ENCODE measurements at places on chromosomes 11 and 22.

GRCh38 chr22:38830026-38830844 is 13.6 kb downstream of the NPTXR start:
- H3K27me3 ChIP-seq: peaks cover 2% of the 10 kb centered on the region
- H3K4me1 ChIP-seq: no peaks in the 10 kb centered on the region
- H3K4me3 ChIP-seq: no peak overlapping the region
- no peak for DNase-seq
- no peak overlapping the region for H3K27ac ChIP-seq

GRCh38 chr22:38107692-38108515 is 2.6 kb downstream of the BAIAP2L2 start:
- peaks cover 6% of the 10 kb centered on the region for H3K4me1 ChIP-seq
- DNase-seq: no peak
- H3K27me3 ChIP-seq: no peaks in the 10 kb centered on the region
- no peaks in the 10 kb centered on the region for H3K36me3 ChIP-seq
- no peak overlapping the region for H3K4me3 ChIP-seq
- no peak overlapping the region for H3K27ac ChIP-seq

DNA sequence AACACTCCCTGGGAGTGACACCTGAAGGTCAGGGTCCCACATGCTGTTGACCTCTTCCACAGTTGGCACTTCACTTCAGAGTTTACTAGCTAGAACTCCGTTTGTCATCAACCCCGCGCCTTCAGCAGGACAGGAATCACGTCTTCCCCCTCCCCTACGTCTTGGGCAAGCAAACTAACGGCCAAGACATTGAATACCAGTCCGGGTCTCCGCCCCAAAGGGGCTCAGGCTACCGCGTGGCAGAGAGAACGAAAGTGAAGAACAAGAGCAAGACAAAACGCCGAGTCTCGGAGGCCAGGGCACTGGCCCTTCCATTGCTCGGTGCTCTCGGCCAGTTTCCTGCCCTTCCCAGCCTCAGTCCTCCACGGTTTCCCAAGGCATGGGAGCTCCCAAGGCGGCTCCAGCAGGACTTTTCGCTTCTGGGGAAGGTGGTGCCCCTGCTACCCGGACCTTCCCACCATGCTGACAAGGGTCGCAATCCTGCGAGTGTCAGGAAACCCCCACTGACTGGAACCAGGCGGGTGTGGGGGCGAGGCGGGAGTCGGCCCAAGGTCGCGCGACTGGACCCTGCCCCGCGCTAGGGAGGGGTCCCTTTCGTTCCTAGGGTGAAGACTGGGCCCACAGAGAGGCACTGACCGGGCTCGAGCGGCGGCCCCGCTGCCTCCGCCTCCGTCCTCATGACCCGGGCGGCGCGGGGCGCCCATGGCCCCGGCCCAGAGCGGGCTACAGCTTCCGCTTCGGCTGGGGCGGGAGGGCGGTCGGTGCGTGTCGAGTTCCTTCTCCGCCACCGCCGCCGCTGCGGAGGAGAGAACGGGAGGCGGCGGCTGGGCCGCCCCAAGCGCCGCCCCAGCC is at the start of gene GUCD1:
GUCD1 (minus strand) TSS at position 826 of the 852 bp plus-strand sequence; CDS start at position 679, 147 bp downstream.
- peaks cover 44% of the 10 kb centered on the region for H3K36me3 ChIP-seq
- DNase-seq: peak; percentile 83
- peaks cover 53% of the 10 kb centered on the region for H3K4me1 ChIP-seq
- peak within 1 kb of the TSS; percentile 99 for H3K27ac ChIP-seq

GRCh38 chr11:65793625-65794400 is 7.0 kb downstream of the OVOL1 start:
- H3K27me3 ChIP-seq: peaks cover 8% of the 10 kb centered on the region
- peaks cover 28% of the 10 kb centered on the region for H3K4me1 ChIP-seq
- no peak for DNase-seq
- no peak overlapping the region for H3K27ac ChIP-seq
- H3K4me3 ChIP-seq: no peak overlapping the region

DNA sequence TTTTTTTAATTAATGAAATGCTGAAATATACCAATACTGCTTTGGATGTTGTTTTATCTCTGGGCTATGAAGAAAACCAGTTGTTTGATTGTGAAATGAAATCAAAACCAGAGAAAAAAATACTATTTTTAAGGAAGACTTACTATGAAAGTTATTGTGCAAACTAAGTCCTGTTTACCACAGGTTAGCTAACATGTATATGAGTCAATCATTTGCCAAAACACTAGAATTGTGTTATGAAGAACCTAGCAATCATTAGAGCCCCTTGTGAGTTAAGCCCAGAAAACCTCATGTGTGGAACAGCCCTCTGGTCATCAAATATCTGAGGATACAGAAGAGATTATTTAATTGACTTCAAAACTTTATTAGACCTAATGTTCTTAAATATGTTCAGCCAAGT is 83.7 kb downstream of the FAT3 start:
- H3K4me1 ChIP-seq: no peaks in the 10 kb centered on the region
- H3K27me3 ChIP-seq: no peaks in the 10 kb centered on the region
- no peak for DNase-seq
- no peak overlapping the region for H3K4me3 ChIP-seq
- no peaks in the 10 kb centered on the region for H3K36me3 ChIP-seq

DNA sequence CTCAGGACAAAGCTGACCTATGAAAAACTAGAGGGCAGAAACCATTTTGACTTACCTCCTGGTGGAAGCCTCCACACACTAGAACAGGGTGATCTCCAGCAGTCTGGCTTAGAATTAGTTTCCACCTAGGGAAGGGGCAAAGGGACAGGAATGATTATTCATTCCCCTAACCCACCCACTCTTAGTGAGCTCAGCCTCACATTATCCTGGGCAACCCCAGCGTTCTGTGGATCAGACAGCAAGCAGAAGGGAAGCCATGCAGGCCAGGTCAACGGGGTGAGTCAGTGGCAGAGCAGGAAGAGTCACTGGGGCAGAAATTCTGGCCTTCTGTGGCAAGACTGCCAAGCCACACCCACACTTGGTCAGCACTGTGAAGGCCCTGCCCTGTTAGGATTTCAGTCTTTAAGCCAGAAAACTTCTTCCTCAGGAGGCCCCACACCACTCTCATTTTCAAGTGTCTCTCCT is 10.5 kb downstream of the NUMA1 start:
- peak overlapping the region; percentile 30 for H3K27ac ChIP-seq
- H3K4me3 ChIP-seq: peak overlapping the region; percentile 5
- DNase-seq: no peak
- peaks cover 29% of the 10 kb centered on the region for H3K36me3 ChIP-seq
- peaks cover 50% of the 10 kb centered on the region for H3K4me1 ChIP-seq

DNA sequence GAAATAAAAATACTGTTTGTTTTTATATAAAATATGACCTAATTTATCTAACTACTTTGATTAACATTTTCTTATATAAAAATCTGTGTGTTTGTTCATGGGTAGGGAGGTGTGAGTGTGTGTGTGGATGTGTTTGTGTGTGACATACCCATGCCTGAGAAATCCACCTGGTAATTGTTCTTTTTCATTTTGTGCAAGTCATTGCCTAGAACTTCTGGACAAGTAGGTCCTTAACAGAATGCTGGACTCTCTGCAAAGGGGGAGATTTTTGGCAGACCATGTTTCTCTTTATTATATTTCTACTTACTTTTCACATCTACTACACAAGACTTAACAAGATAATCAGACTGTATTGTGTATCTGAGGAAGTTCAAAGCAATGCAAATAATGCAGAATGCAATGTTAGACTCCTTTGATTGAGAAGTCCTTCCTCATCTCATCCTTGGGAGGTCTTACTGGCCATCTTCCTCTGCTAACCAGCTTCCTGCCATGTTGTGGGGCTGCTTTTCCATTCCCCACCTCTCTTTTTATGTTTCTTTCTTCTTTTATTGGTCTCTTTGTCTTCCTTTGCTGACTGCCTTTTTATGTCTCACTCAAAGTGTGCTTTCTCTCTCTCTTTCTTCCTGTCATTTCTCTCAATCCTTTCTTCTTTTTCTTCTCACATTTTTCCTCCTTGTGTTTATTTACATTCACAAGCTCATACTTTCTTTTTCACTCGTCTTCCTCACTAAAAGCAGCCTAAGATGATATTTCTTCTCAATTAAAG is 1017.0 kb upstream of the CNTN5 start:
- no peaks in the 10 kb centered on the region for H3K4me1 ChIP-seq
- no peak for DNase-seq
- H3K36me3 ChIP-seq: no peaks in the 10 kb centered on the region
- H3K27ac ChIP-seq: no peak overlapping the region
- H3K4me3 ChIP-seq: no peak overlapping the region

- H3K27me3 ChIP-seq: no peaks in the 10 kb centered on the region
- H3K4me1 ChIP-seq: no peaks in the 10 kb centered on the region
- H3K27ac ChIP-seq: no peak overlapping the region
- DNase-seq: no peak
- no peak overlapping the region for H3K4me3 ChIP-seq
Observed at GRCh38 chr11:92793189-92793588, 176.3 kb upstream of the MTNR1B start.

DNA sequence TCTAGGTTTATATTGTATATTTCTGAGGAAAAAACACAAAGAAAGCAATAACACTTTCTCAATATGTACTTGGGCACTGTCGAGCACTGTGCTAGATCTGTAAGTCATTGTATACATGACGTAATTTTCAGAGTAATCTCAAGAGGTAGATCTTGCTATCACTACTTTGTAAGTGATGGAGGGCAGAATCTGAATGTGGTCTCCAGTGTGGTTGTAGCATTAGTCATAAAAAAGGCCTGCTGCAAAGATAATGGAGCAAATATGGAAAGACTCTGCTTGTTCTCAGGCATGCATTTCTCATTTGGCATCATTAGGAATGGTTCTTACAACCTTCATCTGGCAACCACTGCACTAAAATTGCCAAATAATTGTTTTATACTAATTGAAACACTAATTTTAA is 419.8 kb upstream of the CCDC179 start:
- H3K27ac ChIP-seq: no peak overlapping the region
- no peaks in the 10 kb centered on the region for H3K36me3 ChIP-seq
- no peak for DNase-seq

DNA sequence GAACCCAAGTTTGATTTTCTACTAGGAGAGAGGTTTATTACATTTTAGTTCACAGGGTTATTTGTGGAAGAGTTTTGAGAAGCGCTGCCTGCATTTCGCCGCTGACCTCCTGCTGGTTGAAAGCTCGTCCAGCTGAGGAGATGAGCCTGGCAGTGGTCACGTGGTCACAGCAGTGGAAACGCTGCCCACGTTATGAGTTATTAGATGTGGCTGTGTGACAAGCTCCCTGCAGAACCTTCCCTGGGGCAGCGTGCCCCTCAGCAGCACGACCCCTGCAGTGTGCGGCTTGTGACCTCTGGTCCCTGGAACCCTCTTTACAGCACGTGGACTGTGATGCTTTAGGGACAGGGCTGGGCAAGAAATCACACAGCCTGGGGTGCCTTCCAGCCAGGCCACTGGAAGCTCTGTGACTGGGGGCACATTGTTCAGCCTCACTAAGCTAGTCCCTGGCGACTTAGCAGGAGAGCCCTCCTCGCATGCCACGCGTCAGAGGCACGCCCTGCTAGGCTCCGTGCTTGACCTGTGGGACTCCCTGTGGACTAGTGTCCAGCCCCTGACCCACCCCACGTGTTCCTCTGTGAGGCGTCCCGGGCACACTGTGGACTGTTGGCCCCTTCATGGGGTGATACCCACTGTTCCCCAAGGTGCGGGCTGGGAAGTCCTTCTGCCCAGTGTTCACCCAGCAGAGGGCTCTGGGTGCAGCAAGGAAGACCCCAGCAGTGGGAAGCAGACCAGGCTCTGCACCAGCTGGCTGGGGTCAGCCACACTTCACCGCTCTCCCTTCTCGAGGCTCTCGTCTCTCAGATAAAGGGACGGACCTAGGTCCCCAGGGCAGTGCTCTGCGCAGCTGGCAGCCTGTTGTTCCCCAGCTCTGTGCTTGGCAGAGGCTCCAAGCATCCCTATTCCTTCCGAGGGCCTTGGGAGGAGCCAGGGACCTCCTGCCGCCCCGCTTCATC is 349.5 kb downstream of the TBC1D22A start:
- no peak for DNase-seq
- peaks cover 5% of the 10 kb centered on the region for H3K36me3 ChIP-seq
- H3K4me3 ChIP-seq: no peak overlapping the region
- H3K27me3 ChIP-seq: no peaks in the 10 kb centered on the region
- H3K4me1 ChIP-seq: peaks cover 5% of the 10 kb centered on the region
- H3K27ac ChIP-seq: no peak overlapping the region

- no peak for DNase-seq
- peaks cover 54% of the 10 kb centered on the region for H3K36me3 ChIP-seq
- H3K4me1 ChIP-seq: no peaks in the 10 kb centered on the region
- H3K27me3 ChIP-seq: no peaks in the 10 kb centered on the region
- no peak overlapping the region for H3K4me3 ChIP-seq
- no peak overlapping the region for H3K27ac ChIP-seq
Observed at GRCh38 chr11:123729602-123730001, 11.9 kb downstream of the ZNF202 start.

GRCh38 chr22:38820020-38820419 is 23.8 kb downstream of the NPTXR start:
- no peak overlapping the region for H3K4me3 ChIP-seq
- no peaks in the 10 kb centered on the region for H3K4me1 ChIP-seq

GRCh38 chr11:39011797-39012196 is 2413.8 kb upstream of the RAG2 start:
- H3K36me3 ChIP-seq: no peaks in the 10 kb centered on the region
- DNase-seq: no peak
- no peak overlapping the region for H3K27ac ChIP-seq
- H3K4me3 ChIP-seq: no peak overlapping the region
- no peaks in the 10 kb centered on the region for H3K27me3 ChIP-seq

DNA sequence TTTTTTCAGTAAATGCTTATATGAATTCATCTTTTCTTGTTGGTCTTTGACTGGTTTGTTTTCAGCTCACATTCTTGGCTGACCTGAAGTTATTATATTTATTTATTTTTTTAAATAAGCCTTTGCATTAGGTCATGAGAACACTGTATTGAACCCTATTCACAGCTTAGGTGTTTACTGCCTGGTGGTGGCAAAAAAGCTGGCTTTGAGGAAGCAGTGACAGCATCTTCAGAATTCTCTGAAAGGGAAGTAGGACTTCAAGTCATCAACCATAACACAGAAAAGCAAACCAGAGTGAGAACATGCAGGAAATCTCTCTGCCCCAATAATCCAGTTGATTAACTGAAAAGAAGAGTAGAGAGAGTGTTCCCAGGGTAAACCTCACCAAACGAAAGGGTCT is 30.3 kb upstream of the MMP13 start:
- H3K27ac ChIP-seq: no peak overlapping the region
- H3K4me3 ChIP-seq: no peak overlapping the region
- H3K4me1 ChIP-seq: peaks cover 6% of the 10 kb centered on the region
- peaks cover 1% of the 10 kb centered on the region for H3K36me3 ChIP-seq
- DNase-seq: no peak

GRCh38 chr11:15793043-15793996 is 563.0 kb downstream of the SOX6 start:
- no peaks in the 10 kb centered on the region for H3K27me3 ChIP-seq
- no peak overlapping the region for H3K4me3 ChIP-seq
- no peak overlapping the region for H3K27ac ChIP-seq

GRCh38 chr11:21475276-21475675 is 717.6 kb upstream of the ANO5 start:
- no peaks in the 10 kb centered on the region for H3K36me3 ChIP-seq
- H3K27me3 ChIP-seq: no peaks in the 10 kb centered on the region
- H3K4me3 ChIP-seq: no peak overlapping the region
- DNase-seq: no peak
